ENCODE measurements at places on chromosomes 3 and 15.

GRCh38 chr15:35168464-35168863 is 83.4 kb upstream of the NANOGP8 start:
- DNase-seq, result no peak

DNA sequence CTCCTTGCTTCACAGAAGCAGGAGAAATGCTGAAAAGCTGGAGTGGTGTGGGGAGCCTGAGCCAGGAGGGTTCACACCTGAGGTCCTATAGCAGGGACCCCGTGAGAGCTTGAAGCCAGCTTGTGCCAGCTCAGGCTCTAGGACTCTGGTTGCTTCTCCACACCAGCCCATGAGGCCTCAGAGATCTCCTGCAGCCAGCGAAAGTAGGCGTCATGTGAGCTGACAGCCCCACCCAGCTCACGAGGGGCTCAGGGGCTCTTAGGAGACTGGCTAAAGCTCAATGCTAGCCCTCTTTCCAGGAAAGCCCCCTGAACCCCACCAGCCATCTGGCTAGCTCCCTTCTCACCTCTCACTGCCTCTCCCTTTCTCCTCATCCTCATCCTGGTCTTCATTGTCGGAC is 16.9 kb upstream of the CPEB1 start:
- DNase-seq, result no peak

DNA sequence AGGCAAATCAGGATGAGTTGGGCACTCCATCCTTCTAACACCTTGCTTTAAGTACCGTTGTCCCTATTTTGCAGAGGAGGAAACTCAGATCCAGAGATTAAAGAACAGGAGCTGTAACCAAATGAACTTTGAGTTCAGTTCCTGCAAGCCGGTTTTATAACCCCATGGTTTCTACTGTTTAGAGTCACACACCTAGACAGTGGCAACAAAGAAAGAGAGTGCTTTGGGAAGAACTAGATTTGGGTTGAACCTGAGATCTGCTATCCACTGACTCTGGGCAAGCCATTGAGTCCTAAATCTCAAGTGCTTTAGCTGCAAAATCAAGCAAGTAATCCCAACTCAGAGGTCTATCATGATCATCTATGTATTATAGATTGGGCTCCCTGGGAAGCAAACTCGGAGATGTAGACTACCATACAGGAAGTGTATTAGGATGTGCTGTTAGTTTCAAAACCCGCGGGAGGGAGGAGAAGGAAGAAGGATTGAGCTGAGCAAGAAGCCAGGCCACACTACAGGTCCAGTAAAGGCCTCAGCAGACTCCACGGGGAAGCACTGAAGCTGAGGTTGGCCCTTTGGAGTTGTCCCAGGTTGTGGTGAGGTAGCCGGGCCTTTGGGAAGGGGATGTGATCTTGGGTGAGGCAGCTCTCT is 42.2 kb downstream of the SRGAP3 start:
- no peak for DNase-seq

- DNase-seq, result no peak
These were observed 28.8 kb upstream of the VILL start for GRCh38 chr3:37961622-37962431.

- DNase-seq, result no peak
These were observed 1065.1 kb downstream of the AGBL1 start for GRCh38 chr15:87144775-87145174.

DNA sequence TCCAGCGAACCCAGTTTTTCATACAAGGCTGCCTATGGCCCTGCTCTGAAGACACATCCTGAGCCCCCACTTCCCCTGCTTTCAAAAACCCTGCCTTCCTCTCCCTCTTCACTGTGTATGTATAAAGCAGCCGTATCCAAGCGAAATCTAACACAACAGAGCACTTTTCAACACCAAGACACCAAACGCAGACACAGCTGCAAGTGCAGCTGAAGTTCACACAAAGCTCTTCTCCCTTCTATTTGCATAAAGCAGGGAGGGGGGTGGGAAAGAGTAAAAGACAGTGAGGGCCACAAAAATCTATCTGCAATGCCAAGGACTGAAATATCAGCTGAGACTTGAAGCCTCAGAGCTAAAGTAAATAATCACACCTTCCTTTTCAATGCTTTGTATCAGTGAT is 35.1 kb upstream of the CSPG5 start:
- DNase-seq, result no peak

GRCh38 chr3:162760789-162761188 is 1264.2 kb downstream of the OTOL1 start:
- no peak for DNase-seq

DNA sequence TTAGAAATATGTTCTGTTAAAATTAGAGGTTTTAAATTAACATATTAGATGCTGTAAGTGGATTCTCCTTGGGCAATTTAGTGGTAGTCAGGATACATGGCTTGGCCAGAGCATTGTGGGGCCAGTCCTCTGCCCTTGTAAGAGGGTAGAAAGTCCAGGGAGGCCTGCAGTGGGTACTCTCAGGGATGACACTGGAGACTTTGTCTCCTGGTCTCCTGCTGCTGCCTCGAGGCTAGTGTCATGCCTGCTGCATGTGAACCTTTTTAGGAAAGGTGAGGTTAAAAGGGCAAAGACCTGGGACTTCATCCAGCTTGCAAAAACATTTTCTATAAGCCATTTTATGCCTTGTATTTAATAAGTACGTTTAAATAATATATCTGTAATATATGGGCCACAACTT is 96.8 kb upstream of the PROK2 start:
- no peak for DNase-seq

DNA sequence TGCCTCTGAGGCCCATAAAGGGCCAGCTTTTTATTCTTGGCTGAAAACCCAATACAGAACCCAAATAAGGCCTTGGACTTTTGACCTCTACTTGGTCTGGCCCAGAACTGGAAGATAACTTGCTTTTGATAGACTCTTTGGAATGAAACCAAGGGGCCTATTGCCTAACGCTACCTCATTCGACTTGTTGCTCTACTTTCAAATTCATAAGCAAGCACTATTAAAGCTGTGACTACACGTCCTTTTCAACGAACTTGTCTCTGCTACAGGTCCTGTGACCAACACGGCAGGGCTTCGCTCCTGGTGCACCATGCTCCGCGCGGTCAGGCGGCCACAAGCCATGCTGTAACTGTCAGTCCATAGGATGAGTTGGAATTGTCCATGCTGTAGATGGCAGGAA is 385.4 kb downstream of the MFSD1 start:
- DNase-seq, result no peak

DNA sequence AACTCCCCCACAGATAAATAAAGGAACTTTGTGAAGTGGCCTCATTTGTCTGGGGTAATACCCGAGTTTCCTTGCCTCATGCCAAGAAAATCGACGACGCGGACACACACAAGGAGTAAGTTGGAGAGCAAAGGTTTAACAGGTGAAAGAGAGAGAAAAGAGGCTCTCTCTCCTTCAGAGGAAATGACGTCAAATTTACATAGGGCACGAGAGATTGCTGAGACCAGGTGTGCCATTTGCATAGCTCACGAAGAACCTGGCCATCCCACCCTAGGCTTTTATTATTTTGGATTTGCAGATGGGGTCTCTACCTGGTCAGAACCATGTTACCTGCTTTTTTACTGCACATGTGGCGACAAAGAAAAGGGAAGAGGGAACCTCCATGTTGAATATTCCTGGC is 49.3 kb upstream of the IGF2BP2 start:
- no peak for DNase-seq

DNA sequence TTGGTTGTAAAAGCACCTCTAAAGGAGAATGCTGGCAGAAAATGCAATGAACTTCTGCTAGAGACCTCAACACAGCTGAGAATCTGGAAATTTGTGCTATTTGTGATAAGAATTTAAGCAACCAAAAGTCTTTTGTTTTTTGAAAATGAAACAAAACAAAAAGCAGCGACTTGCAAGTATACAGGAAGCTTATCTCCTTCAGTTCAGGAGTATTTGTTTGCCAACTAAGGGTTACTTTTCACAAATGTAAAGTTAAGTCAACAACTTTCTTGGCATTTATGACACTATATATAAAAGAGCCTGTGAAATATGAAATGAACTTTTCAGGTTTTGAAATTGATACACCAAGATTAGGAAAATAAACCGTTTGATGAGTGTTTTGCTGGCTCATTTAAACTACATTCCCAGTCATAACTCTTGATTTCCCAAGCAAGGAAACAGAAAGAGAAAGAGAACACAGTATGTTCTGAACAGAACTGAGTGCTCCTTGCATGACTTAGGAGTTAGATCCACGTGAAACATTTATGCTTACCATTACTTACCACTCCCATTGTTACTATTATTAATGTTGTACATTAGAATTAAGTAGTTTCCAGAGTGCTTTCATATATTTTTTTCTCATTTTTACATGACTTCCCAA is 92.3 kb upstream of the COL8A1 start:
- no peak for DNase-seq

- no peak for DNase-seq
These were observed 14.6 kb downstream of the OCA2 start for GRCh38 chr15:28084547-28084946.

DNA sequence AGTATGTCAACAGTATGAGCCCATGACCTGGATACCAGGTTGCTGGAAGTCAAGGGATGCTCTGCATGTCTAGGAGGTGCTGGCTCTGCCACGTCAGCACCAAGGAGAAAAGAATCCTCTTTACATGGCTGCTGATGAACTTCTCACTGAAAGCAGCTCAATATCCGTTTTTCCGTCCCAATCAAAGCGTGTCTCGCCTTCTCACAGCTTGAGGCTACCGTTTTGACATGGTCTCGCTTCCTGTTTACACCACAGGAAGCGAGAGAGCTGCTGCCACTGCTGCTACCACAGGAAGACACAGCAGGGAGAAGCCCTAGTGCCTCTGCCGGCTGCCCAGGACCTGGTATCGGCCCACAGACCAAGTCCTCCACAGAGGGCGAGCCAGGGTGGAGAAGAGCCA is 27.3 kb downstream of the STARD5 start:
- DNase-seq, result no peak

- DNase-seq, result no peak
These were observed 15.2 kb upstream of the ITGA11 start for GRCh38 chr15:68447209-68447608.

DNA sequence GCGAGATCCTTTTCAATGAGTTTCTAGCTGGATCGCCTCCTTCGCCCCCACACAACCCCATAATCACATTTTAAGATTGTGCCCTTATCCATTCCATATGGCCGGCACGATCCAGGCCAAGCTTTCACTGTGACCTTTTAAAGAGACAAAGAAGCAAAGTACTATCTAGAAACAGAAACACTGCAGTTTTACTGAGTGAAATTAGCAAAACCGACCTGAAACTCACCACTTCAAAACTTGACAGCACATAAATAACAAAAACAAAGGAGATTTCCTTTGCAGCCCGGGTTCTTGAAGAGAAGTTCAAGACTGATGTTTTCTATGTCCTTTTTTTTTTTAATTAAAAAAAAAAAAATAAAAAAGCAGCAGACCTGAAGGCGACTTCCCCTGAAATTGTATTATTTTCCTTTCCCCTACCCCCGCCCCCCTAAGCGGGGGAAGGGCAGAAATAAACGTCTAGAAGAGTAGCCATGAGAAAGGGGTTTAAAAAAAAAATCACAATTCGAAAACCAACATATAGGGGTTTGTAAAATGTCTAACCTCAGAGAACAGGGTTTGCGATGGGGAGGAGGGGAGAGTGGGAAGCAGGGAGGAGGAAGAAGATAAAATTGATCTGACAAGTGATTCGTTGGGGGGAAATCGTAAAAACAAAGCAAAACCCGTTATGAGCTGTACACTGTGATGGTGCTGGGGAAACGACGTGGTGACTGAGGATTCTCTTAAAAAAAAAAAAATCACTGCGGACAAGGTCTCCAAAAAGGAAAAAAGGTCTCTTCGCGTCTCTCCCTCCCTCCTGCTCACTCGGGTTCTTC is 1.5 kb downstream of the SATB1 start:
- no peak for DNase-seq

GRCh38 chr3:14137445-14137844 is 12.6 kb downstream of the TMEM43 start:
- no peak for DNase-seq

DNA sequence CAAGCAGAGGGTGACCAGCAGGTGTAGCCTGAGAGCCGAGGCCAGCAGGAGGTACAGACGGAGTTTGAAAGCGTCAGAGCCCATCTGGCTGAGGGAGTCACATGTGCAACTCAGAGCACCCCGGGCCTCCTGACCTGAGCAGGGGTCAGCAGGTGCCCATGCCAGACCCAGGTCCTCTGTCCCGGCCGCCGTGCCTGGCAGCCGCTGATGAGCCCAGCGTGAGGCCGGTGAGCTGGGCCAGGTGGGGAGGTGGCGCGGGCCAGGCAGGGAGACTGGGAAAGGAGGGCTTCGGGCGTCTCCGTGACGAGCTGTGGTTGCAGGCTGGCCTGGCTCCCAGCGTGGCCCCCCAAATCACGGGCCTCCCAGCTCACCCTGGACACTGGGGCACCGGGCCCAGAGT is 130.9 kb downstream of the CHSY1 start:
- DNase-seq, result no peak

DNA sequence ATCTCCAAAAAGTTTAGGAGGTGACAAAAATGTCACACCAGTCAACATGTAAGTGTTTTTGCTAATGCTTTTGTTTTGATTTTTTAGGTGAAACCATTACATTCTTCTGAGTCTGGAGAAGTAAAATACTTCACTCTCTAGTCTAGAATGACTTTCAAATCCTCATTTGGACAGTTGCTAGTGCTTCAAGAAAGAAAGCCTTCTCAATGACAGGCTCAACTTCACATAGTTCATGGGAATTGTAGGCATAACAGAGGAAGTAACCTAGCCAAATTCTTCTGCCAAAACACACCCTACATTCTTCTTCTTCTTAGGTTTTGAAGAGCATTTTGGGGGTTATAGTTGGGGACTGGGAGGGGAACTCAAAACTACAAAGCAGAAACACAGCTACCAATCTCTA is 29.4 kb upstream of the HEG1 start:
- no peak for DNase-seq

- no peak for DNase-seq
These were observed 1.0 kb upstream of the UBL7 start for GRCh38 chr15:74461847-74462511.

DNA sequence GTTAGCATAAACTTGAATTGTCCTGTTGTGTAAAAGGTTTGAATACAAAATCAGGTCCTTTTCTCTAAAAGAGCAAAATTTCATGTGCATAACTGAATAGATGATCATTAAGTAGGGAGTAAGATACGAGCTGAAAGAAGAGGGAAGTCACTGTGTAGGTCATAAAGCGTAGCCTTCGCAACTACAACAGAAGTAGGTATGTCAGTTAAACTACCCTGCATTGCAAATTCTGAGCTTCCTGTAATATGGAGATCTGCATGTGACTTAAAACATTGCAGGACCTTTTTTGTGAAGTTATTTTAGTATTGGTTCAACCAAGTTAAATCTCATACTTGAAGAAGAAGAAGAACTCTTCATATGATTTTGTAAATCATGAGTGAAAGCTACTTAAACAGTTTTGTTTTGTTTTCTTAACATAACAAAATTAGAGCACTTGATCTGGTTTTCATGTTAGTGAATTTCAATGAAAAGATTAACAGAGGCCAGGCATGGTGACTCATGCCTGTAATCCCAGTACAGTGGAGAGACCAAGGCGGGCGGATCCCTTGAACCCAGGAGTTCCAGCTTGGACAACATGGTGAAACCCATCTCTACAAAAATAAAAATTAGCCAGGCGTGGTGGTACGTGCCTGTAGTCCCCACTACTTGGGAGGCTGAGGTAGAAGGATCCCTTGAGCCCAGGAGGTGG is 26.4 kb downstream of the ARMC8 start:
- no peak for DNase-seq

- DNase-seq, result no peak
These were observed 86.2 kb downstream of the KLF13 start for GRCh38 chr15:31412824-31413223.
